Aorta (tissue), 5 donors: ENCODE measurements at places on chromosomes 2 and 18. TPM values are rescaled to one million over a fixed set of nuclear protein-coding genes. Genes with fewer than 3 reads are reported as not detected.

GRCh38 chr18:21903709-21904108, 163.1 kb downstream of the MIB1 start:
- DNase-seq: no peak

The OTX1 gene
- not detected for total RNA-seq

- DNase-seq: peak; percentile 71
Observed at GRCh38 chr2:187338679-187339121, 109.4 kb downstream of the CALCRL start.

The RAB12 gene
- total RNA-seq: 47.7 TPM

The ZAP70 gene
- total RNA-seq: 7.5 TPM
